NCI-H1105 treated with DMSO at 0.1 percent for 48 hours (cell line): ENCODE measurements at places on chromosomes 7 and 10.

- DNase-seq: no peak
Observed at GRCh38 chr7:4110438-4110837, 571.7 kb upstream of the FOXK1 start.

GRCh38 chr10:1058017-1058416 lies 1.8 kb downstream of the WDR37 start:
- DNase-seq: no peak

DNA sequence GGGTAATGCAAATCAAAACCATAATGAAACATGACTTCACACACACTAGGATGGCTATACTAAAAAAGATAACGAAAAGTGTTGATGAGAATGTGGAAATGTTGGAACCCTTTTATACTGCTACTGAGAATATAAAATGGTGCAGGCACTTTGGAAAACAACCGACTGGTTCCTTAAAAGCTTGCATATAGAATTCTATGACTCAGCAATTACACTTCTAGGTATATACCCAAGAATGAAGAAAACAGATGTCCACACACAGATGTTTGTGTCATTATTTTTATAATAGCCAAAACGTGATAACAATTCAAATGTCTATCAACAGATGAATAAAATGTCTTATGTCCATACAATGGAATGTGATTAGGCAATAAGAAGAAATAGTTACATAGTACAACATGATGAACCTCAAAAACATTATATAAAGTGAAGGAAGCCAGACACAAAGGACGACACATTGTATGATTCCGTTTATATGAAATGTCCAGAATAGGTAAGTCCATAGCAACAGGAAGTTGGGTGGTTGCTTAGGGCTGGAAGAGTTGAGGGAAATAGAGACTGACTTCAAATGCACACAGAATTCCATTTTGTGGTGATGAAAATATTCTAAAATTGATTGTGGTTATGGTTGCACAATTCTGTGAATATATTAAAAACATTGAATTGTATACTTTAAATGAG lies 148.3 kb upstream of the PHYHIPL start:
- DNase-seq: no peak

- no peak for DNase-seq
Observed at GRCh38 chr10:63376560-63377304, 89.0 kb downstream of the JMJD1C start.

DNA sequence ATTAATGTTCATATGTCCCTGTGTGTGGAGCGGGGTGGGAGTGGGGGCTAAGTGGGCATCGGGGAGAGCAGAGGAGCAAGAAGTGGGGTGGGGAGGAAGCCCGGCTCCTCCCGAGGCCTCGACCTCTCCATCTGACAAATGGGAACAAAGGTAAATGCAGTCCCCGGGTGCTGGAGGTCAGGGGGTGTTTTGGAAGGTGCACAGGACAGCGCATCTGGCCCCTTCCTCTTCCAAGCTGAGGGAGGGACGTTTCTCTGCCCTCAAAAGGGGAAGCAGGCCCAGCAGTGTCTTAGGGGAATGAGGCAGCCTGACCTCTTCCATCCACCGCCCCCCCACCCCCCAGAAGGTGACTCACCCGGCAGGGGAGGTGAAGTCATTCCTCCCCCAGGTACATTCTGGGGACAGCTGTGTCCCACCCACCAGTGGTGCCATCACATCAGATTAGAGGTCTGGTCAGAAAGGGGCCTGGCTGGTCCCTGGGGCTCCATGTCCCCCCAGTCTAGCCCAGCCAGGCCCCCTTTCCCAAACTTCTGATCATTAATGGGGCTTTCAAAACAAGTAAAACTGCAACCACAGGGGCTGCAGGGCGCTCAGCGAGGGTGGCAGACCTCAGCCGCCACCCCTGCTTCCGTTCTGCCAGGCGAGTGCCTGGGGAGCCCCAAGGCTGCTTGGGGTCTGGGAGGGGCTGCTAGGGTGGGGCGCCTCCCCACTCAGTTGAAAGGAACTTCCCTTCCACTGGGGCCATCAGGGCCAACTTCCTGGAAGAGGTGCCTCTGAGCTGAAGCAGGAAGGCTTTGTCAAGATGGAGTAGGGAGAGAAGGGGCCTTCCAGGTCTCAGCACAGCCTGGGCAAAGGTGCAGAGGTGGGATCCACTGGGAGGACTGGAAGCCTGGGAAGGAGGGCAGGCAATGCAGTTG lies 10.8 kb downstream of the LFNG start:
- DNase-seq: no peak
